ENCODE measurements at places on chromosomes 3 and 15.

- DNase-seq = no peak
Measured at GRCh38 chr3:52256622-52257021, 11.1 kb downstream of the PPM1M start.

GRCh38 chr15:65406424-65407000 is 16.2 kb downstream of the IGDCC4 start:
- DNase-seq = no peak

- no peak for DNase-seq
Measured at GRCh38 chr15:88299497-88299896, 43.0 kb upstream of the NTRK3 start.

GRCh38 chr15:100544338-100544841 is 15.6 kb upstream of the CERS3 start:
- DNase-seq = no peak

- no peak for DNase-seq
Measured at GRCh38 chr3:169548194-169548593, 115.3 kb downstream of the MECOM start.

GRCh38 chr3:109994853-109995252 is 657.5 kb upstream of the DPPA4 start:
- DNase-seq = no peak

DNA sequence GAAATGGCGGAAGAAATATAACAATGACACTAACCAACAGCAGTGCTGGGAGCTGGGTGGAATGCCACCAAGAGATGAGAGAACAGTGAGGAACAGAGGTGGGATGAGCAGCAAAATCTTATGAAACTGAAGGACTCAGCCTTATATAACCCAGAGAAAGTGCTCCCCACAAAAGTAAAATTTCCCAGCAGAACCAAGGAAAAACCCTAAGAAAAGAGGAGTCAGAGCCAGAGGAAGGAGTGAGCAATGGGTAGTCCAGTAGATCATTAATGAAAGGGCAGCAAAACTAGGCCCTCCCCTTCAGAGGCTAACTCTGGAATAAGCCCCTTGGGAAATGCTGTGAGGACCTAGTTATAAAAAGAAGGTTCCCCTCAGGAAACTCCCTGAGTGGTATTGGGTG is 24.7 kb upstream of the UBE2E1 start:
- no peak for DNase-seq

DNA sequence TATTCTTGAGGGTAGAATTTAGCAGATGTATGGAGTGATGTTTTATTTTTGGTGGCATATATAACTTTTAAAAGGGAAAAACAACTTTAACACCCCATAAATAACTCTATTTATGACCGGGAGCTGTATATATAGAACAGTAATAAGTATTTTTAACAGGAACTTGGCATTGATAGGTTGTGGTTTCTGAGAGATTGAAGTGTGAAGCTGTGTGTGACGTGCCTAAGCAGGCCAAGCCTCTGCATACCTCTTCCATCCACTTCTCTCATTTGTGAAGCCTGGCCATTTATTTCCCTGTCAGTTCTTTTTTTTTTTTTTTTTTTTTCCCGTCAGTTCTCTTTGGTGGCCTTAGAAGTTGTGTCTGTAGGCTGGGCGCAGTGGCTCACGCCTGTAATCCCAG is 23.0 kb downstream of the RBM5 start:
- no peak for DNase-seq

GRCh38 chr3:119944091-119944490 is 150.2 kb downstream of the GSK3B start:
- DNase-seq = peak; percentile 22

DNA sequence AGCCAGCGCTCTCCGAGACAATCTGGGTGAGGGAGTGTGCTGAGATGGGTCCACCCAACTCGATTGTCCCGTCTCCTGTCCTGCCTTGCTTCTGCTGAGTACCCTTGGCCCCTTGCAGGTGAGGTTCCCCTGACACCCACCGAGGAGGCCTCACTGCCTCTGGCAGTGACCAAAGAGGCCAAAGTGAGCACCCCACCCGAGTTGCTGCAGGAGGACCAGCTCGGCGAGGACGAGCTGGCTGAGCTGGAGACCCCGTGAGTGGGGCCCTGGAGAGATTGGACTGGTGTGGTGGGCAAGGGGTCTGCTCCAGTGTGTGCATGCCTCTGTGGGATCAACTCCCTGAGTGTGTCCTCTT is 23.6 kb downstream of the NBEAL2 start:
- no peak for DNase-seq

- DNase-seq = no peak
Measured at GRCh38 chr3:128881576-128881975, 2.2 kb downstream of the ACAD9 start.

- DNase-seq = no peak
Measured at GRCh38 chr15:60372227-60372626, 25.6 kb downstream of the ANXA2 start.

DNA sequence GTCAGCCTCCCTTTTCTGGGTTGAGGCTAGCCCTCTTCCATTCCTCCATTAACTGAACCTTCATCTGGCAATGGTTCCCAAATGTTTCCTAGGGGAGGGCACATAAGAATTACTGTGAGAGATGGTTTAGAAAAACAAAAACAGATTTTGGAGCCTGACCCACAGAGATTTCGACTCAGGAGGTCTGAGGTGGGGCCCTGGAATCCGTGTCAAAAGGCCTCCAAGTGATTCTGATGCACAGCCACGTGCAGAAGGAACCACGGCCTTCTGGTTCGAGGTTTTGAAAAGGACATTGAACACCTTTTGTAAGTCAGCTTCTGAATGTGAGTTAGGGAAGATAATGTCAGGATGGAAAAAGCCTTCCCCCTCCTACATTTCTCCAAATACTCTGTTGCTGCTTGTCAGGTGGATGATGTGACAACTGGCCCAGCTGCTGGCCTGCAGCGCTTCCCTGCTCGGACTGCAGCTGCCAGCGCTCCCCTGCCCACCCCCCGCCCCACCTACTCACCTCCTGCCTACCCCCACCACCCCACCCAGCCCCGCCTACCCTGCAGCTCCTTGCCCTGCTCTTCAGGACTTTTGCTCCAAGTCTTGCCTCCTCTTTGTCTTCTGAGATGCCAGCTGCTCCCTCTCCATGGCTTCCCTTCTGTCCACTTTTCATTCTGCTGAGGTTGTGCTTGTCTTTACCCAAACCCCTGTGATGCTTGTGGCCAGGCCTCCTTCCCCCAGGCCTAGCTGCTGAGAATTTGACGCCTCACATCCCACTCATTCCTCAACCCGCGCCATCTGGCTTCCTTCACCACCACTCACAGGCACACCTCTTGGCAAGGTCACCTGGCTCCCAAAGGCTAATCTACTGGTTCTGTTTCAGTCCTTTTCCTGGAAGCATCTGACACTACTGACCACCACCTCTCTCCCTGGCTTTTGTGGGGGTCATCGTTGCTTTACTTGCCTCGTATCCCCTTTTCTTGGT is 6.6 kb downstream of the EHD4 start:
- no peak for DNase-seq
